DMS153 (cell line): ENCODE measurements at places on chromosomes 13 and 19.

GRCh38 chr19:10976131-10976892 lies 15.5 kb downstream of the SMARCA4 start:
- no peak for DNase-seq

- DNase-seq = no peak
These were observed 56.4 kb downstream of the CYSLTR2 start for GRCh38 chr13:48710160-48710559.

DNA sequence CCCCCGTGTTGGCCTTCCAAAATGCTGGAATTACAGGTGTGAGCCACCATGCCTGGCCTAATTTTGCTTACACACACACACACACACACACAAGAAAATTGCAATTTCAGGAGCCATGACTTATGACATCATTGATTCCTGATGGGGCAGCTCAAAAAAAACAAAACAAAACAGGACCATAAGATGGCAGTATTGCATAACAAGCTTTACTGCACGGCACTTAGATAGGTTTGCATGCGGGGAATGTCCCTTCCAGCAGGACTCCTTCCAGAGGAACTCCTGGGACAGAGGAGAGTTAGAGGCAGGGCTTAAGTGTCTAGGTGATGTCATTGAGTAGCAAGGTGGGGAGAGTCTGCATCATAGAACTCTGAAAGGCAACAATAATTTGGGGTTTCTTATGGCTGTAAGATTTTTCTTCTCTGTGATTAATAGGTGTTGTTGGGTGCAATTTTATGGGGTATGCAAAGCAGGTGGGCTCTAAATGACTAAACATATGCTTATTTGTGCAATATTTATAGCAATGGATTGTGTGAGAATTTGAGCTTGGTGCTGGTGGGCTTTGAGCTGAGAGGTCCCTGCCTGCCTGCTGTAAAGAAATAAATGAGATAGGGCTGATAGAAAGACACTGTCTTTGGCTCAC lies 9.0 kb upstream of the ACSBG2 start:
- no peak for DNase-seq

- DNase-seq = no peak
These were observed 139.0 kb downstream of the FLT1 start for GRCh38 chr13:28355822-28356371.

- no peak for DNase-seq
These were observed 14.1 kb upstream of the SPACA7 start for GRCh38 chr13:112362021-112362420.

DNA sequence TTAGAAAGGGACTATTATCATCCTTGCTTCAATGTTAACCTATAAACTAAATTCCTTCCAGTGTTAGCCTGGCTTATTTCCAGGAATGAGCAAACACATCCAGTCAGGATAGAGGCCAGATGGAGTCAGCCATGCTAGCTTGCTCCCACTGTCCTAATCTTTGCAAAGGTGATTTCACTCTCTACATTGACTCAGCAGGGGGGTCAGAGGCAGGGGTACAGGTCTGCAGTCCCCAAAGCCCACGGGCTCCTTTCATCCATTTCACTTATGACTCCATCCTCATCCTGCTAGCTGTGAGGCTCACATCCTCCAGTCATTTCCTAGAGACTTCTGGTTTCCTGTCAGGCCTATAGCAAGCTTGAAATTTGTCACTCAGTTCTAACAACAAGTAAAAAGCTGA lies 63.4 kb upstream of the CEACAM8 start:
- DNase-seq = no peak

- no peak for DNase-seq
These were observed 6.0 kb upstream of the RABAC1 start for GRCh38 chr19:41965106-41965505.
